ENCODE measurements at places on chromosomes 7 and 10. TPM values are rescaled to one million over a fixed set of nuclear protein-coding genes. Genes with fewer than 3 reads are reported as not detected.

- DNase-seq, result peak; percentile 33
Measured at GRCh38 chr7:80428161-80429054, 83.5 kb downstream of the GNAT3 start.

The AKR1C3 gene
- total RNA-seq, result 13.9 TPM

DNA sequence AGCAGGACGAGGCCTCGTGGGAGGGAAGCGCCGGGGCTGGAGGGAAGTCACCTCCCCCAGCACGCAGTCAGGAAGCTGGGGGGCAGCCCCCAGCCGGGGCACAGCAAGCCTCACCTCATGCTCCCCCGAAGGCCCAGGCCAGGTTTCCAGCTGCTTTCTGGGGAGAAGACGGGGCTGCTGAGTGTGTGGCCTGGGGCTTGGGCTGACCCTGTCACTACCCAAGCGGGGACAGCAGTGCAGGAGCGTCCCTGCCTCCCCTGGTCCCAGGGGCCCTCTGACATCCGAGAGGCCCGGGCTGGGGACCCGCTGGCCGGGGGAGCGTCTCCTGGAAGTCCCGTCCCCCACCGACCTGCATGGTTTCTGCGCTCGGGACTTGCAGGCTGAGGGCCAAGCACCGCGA, 19.7 kb upstream of the NKX6-2 start:
- no peak for DNase-seq

The ASIC3 gene
- total RNA-seq, result 4.3 TPM

The OPALIN gene
- total RNA-seq, result not detected

The BAMBI gene
- total RNA-seq, result 44.7 TPM

The SPAM1 gene
- total RNA-seq, result not detected

The BMPER gene
- 2.6 TPM for total RNA-seq

DNA sequence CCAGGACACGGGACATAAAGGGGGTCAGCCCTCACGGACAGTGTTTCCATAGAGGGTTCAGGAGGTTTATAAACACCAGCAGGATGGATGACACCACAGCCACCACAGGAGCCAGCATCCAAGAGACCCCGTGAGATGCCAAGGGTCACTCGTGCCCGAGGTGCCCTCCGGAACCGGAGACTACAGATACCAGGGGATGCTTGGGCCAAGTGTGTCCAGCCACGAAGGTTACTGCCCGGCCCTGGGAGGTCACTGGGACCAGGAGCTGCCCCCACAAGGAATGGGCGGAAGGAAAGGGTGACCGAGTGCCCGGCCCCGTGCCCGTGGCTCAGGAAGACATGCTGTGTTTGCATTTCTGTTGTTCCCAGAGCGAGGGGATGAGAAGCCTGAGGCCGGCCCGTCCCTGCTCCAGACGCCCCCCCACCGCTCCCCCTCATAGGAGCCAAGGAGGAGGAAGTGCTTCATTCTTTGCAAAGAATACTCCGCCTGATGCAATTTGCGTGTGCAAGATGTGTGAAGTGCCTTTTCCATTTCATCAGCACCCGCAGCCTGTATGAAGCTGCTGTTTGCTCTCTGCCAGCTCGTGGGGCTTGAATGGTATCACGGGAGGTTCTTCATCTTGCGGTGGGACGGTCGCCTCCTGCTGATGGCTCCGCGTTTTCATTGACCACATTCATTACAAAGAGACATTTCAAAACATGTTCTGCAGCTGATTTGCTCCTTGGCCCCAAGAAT, 176.4 kb downstream of the ELFN1 start:
- DNase-seq, result no peak

DNA sequence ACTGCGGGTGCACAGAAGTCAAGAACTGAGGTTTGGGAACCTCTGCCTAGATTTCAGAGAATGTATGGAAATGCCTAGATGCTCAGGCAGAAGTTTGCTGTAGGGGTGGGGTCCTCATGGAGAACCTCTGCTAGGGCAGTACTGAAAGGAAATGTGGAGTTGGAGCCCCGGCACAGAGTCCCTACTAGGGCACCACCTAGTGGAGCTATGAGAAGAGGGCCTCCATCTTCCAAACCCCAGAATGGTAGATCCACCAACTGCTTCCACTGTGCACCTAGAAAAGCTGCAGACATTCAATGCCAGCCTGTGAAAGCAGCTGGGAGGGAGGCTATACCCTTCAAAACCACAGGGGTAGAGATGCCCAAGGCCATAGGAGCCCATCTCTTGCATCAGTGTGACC, 1336.0 kb upstream of the CELF2 start:
- DNase-seq, result no peak

The FAS gene
- 6.9 TPM for total RNA-seq
